Cortex of kidney (tissue), 1 donor: ENCODE measurements at places on chromosomes 1 and 21.

- no peak for DNase-seq
Observed at GRCh38 chr1:203122159-203122558, 5.4 kb upstream of the ADORA1 start.

- no peak for DNase-seq
Observed at GRCh38 chr1:114099268-114099667, 54.4 kb downstream of the SYT6 start.

DNA sequence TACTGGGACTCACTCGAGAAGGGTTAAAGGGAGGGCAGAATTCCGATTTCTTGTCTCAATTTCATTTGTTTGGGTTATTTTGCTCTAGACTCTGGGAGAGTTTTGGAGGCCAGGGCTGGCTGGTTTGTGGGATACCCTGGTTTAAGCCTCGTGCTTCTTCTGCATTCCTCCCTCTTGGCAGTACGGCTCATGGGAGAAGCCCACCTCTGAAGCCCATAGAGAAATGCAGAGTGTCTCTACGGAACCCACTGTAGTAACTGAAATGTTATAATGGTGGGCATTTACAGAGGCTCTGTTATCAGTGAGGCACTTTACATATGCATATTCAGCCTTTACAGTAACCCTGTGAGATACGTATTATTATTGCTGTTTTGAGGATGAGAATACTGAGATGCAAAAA is 43.9 kb downstream of the ROR1 start:
- DNase-seq = no peak

GRCh38 chr1:70542856-70543255 is 131.8 kb downstream of the CTH start:
- no peak for DNase-seq

- DNase-seq = no peak
Observed at GRCh38 chr1:8598060-8598724, 219.2 kb downstream of the RERE start.
